ENCODE measurements at places on chromosomes 3 and 15. TPM values are rescaled to one million over a fixed set of nuclear protein-coding genes. Genes with fewer than 3 reads are reported as not detected.

DNA sequence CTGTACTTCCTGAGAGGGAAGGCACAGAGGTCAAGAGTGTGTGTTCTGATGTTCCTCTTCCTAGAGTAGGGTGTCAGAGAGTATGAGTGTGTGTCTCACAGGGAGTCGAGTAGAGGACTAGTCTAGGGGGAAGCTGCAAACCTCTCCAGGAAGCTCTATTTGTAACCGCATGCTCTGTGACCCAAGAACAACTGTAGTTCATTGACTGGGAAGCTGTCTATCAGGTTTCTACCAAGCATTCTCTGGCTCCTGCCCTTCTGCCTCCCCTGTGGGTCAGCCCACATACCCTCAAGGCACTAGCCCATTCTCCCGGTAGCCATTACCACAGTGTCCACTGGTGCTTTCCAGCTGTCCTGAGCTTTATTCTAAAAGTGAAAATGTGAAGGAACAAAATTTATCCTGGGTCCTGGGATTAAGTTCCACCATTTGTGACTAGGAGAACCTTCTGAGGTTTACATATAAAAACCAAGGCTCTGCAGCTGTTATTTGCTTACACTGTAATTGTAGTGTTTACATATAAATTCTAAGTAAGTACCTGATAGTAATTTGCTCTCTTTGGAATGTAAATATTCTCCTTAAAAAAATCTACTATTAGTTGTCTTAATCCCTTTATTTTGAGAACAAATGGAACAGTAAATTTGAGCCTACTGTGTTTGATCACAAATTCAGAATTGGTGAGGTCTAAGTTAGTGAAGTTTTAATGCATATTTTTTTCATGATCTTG lies 40.7 kb downstream of the MYRIP start:
- DNase-seq: no peak

- no peak for DNase-seq
Observed at GRCh38 chr3:89957451-89957850, 850.0 kb downstream of the EPHA3 start.

ERICH6 gene
- not detected for total RNA-seq

DNA sequence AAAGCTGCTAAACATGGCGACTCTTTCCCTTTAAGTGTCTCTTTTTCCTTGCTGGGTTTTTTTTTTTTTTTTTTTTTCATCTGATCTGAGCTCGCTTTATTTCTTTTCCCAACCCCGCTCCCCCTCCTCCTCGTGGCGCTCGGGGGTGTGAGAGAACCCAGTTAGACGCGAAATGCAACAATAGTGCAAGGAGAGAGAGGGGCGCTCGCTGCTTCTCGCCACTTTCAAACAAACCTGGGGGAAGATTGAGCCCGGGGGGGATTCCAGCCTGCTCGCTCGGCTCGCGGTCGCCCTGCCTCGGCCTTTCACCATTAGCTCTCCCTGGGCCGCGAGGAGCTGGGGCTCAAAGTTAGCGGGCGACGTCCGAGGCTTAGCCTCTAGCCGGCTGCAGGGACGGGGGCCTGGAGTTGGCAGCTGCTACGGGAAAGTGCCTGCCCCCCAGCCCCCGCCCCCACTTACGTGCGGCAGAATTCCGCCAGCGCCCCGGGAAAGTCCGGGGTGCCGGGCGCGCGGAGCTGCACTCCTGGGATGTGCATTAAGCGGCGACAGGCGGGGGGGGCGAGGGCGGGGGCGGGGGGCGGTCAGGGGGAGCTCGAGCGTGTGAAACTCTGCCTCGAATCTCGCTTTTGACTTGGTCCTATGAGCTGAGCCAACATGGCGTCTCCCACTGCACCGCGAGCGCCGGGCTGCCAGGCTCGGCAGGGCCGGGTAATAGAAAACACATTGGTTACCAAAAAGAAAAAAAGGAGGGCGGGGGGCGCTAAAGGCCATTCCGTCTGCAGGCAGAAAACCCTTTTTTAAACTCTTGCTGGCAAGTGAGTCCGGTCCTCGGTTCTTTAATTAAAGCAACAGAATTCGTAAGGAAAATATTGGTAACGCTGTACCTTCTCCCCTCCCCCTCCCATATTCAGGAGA lies 10.4 kb downstream of the NR2F2 start:
- no peak for DNase-seq

GRCh38 chr15:90401495-90401894 lies 13.5 kb downstream of the IQGAP1 start:
- no peak for DNase-seq

GRCh38 chr3:157122116-157122515 lies 37.8 kb downstream of the CCNL1 start:
- DNase-seq: peak; percentile 86

PIF1 gene
- total RNA-seq: 26.6 TPM

DNA sequence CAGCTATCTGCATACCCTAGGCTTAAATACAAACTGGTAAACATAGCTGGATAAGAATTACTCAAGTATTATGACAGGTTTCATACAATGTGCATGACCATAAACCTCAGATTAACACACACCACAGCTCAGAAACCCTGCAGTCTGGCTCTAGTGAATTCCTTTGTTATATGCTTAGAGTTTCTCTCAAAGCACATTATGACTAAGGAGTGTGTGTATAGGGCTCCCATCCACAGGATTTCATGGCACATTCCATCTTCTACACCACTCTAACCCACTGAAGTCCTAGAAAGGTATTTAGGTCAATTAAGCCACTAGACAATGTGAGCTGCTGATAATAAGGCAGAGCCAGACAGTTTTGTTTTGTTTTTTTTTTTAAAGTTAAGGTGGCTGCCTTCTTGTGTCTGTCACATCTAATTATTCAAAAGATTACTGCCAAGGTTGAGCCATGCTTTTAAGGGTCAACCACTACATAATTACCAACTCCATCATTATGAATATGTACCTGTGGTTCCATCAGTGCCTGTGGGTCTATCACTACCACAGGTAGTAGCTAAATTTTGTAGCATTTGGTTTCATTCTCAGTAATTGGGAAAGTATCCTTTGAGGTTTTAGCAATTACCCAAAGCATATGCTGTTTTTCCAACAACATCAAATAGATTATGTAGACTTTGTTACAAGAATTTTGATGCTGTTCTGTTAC lies 107.0 kb downstream of the ALCAM start:
- peak; percentile 31 for DNase-seq

DNA sequence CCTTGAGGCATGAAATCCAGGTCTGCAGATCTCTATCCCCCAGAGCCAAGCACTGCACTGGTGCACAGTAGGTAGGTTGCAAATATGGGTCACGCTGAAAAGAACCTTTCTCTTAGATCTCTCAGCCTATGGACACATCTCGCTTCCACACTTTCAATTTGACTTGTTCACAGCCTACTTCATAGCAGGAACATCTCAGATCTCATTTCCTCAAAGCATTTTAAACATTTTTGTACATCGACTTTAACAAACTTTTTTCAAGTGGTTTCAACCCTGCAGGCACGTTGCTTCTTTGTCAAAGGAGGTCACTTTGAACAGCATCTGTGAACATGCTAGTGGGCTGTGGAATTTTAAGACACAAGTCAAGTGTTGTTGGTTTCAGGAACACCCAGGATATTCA lies 76.0 kb downstream of the SLC12A8 start:
- no peak for DNase-seq

DNA sequence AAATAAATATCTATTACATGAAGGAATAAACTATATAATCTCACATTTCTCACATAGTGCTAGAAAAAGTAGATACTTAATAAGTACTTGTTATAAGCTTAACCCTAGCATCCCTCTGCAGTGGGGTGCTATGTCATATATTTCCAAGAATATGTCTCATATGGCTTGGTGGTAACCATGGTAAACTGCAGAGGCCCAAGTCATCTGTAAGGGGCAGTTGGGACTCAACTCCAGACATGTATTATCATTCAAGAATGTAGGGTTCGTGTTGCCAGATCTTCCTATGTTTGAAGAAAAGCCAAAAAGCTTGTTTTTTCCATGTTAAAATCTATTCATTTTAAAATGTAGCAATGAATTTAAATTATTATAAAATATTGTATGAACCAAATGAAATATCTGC lies 46.2 kb downstream of the ZNF385D start:
- no peak for DNase-seq

PTH1R gene
- not detected for total RNA-seq

ATG3 gene
- total RNA-seq: 93.7 TPM

DNA sequence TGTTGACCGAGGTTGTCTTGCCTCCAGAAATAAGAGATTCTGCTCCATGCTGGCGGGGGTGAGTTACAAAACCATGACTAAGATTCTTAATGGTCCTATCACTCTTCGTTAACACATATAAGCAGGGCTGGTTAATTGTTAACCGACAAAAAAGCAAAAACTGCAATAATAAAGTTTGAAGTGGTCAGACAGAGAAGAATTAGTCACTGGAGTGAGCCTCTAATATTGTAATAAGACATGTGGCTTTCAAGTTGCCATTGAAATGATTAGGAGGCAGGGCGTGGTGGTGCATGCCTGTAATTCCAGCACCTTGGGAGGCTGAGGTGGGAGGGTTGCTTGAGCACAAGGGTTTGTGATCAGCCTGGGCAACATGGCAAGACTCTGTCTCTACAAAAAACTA lies 78.4 kb upstream of the NR2F2 start:
- no peak for DNase-seq

DNA sequence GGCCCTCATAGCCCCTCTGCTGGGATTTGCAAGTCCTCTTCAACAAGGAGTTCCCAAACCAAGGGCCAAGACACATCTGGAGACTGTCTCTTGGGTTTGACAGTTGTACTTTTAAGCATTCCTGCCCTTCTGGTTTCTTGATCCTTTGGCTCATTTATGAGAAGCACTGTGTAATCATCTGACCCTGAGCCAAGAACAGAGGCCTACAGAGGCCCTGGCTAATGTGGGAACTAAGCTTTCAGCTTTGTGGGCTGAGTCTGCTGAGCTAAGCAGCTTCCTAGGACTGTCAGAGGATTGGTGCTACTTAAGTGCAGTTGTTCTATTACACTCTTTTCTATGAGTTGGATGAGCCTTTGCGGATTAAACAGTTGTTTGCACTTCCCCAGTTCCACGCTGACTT lies 178.3 kb downstream of the KBTBD8 start:
- no peak for DNase-seq

GRCh38 chr3:170745211-170745718 lies 124.7 kb downstream of the RPL22L1 start:
- peak; percentile 75 for DNase-seq

- peak; percentile 91 for DNase-seq
Observed at GRCh38 chr3:64188810-64189560, 36.3 kb downstream of the PRICKLE2 start.

KIF7 gene
- total RNA-seq: 3.2 TPM

C2CD4B gene
- not detected for total RNA-seq

- DNase-seq: no peak
Observed at GRCh38 chr3:131109156-131109555, 82.5 kb downstream of the NEK11 start.

STRA6 gene
- 30.8 TPM for total RNA-seq

- peak; percentile 47 for DNase-seq
Observed at GRCh38 chr15:70852501-70853317, 1.2 kb downstream of the LARP6 start.

Data from Daoy (cell line).